ENCODE measurements at places on chromosomes 4 and X. TPM values are rescaled to one million over a fixed set of nuclear protein-coding genes. Genes with fewer than 3 reads are reported as not detected.

GRCh38 chrX:21972721-21973120, 32.2 kb downstream of the SMS start:
- DNase-seq = no peak

The MYOZ2 gene
- total RNA-seq = not detected

The ENPP6 gene
- total RNA-seq = 0.41 TPM

DNA sequence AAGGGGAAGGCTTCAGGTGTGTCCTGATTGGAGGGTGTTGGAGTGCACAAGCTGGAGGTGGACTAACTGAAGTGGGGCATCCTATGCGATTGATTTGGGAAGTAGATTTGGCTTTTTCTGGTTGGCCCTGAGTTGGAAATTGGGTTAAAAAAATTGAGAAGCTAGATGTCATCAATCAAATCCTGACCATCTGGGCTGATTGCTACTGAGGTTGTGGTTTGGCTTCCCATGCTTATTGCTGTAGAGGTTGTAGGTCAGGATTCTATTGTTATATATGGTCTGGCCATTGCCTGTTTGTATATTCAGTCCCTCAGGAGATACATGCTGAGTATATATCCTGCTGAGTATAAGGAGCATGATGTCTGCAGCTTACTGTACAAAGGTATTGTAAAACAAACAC, 7.7 kb upstream of the ZNF81 start:
- no peak for DNase-seq

- no peak for DNase-seq
These were observed 35.9 kb downstream of the TBC1D19 start for GRCh38 chr4:26619784-26620183.

- DNase-seq = no peak
These were observed 27.5 kb upstream of the PDGFC start for GRCh38 chr4:156999175-156999517.

The SAGE1 gene
- 0.15 TPM for total RNA-seq

- DNase-seq = peak; percentile 18
These were observed 1.3 kb downstream of the STOX2 start for GRCh38 chr4:183906489-183906738.

The ZIC3 gene
- 4.6 TPM for total RNA-seq

GRCh38 chr4:137361756-137362470, 170.4 kb downstream of the PCDH18 start:
- no peak for DNase-seq

DNA sequence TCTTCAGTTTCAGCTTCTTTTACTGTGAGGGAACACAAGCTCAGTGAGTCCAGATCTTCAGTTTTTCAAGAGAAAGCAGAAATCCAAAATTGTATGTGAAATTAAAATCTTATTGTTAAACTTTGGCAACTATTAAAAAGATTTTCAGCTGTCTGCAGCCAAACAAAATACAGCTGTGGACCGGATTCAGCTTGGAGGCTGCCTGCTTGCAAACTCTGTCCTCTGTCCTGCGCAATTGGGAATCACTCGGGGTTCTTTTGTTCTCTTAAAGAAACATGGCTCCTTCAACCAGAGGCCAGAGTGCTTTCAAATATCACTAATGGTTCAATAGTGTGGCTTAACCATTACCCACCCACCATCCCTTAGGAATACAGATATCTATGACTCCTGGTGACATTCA, 201.2 kb downstream of the CHIC2 start:
- no peak for DNase-seq

DNA sequence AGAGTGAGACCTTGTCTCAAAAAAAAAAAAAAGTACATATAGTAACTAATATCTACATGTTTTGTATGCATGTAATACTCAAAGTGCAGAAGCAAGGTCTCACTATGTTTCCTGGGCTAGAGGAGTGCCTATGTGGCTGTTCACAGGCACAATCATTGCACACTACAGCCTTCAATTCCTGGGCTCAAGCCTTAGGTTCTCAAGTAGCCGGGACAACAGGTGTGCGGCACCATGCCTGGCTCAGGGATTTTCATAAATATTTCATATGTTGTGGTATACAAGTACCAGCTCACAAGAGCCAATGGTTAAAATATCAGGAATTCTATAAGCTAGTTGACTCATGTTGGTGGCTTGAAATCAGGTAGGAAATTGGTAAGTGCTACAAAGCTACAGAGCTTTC, 94.8 kb downstream of the LARP7 start:
- no peak for DNase-seq

The PHKA1 gene
- 4.0 TPM for total RNA-seq

GRCh38 chr4:19888587-19888986, 363.1 kb upstream of the SLIT2 start:
- no peak for DNase-seq

GRCh38 chr4:173538148-173538908, 8.3 kb upstream of the HAND2 start:
- peak; percentile 38 for DNase-seq

DNA sequence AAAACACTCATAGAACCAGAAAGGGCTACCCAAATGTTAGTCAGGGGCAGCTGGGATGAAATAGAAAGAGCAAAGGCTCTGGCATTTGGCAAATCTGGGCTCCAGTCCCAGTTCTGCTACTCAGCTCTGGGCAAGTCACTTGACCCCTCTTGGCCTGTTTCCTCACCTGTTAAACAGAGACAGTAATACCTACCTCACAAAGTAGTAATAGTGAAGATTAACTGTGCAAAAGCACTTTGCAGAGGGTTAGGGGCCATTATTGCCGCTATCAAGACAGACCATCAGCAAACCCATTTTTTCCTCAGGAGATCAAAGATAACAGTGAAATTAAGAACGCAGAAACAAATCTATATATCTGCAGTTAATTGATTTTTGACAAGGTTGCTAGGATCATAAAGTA, 20.6 kb downstream of the ZBTB33 start:
- no peak for DNase-seq

DNA sequence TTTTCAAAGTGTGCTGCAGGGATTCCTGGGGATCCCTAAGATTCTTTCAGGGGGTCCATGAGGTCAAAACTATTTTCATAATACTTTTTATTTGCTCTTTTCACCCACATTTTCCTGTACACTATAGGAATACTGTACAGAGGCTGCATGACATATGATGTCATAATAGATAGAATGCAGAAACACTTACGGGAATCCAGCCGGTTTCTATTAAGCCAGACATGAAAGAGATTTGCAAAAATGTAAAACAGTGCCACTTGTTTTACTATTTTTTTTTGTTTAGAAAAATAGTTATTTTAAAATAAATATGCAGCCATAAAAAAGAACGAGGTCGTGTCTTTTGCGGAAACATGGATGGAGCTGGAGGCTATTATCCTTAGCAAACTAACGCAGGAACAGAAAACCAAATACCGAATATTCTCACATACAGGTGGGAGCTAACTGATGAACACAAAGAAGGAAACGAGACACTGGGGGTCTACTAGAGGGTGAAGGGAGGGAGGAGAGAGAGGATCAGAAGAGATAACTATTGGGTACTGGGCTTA, 5.0 kb downstream of the ZFX start:
- DNase-seq = no peak

The DDIT4L gene
- 3.4 TPM for total RNA-seq

DNA sequence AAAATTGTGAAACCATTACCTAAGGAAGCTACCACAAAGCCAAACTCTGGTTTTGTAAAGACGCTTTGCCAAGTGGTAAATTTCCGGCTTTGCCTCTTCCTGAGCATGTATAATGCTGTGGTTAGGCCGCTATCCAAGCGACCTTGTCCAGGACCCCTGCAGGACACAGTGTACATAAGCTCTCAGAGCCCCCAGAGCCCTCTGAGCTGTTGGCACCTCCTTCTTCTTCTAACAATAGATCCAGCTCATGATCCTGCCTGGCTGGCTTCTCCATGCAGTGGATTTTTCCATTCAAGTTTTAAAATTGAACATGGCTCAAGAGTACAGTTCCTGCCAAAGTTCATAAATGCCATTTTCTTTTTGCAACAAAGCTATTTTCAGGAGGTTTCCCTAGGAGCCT, 326.7 kb downstream of the MAPK10 start:
- DNase-seq = no peak

The FAM53A gene
- total RNA-seq = 1.8 TPM

The ETDA gene
- not detected for total RNA-seq

GRCh38 chr4:131430302-131430701, 1718.8 kb upstream of the PCDH10 start:
- no peak for DNase-seq

GRCh38 chrX:42077675-42078074, 154.3 kb upstream of the CASK start:
- no peak for DNase-seq

The CXCR3 gene
- total RNA-seq = 0.54 TPM

GRCh38 chr4:74441744-74442143, 3.2 kb upstream of the AREG start:
- no peak for DNase-seq

DNA sequence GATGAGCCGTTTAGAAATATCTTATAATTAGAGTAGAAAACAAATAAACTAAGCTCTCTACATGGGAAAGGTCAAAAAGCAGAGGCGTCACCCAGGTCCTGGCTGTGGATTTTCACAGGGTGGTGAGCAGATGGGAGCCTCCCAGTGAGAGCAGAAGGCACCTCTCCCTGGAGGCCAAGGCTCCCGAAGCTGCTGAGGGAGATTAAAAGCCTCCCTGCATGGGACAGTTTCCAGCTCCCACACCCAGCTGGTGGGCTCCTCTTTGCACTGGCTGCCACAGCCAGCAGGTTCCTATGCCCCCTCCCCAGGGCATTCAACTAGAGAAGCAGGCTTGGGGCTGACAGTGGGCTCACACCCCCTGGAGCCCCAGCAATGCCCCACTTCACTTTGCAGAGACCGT, 55.2 kb upstream of the TBC1D9 start:
- DNase-seq = no peak

DNA sequence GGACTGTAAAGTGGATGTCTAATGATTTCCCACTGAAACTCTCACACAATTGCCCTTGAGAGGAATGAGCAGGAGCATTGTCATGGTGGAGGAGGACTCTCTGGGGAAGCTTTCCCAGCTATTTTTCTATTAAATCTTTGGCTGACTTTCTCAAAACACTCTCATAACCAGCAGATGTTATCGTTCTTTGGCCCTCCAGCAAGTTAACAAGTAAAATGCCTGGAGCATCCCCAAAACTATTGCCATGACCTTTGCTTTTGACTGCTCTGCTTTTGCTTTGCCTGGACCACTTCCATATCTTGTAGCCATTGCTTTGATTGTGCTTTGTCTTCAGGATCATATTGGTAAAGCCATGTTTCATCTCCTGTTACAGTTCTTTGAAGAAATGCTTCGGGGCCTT, 120.2 kb upstream of the PDE5A start:
- no peak for DNase-seq

DNA sequence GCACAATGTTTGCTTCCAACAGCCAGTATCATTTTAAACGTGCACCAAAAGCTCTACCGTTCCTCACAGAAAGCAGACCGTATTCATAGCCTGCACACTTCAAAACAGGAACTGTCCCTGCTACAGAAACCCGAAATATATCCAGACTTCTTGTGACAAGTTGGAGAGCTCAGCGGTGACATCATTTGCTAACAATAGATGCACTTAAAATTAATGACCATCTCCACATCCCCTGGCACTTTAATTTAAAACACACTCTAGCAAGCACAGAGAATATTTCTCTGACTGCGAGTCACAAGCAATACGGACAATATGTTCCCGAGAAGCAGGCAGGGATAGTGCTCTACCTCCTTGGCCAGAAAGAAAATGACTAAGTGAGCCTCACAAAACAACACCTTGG, 2.5 kb downstream of the NYX start:
- no peak for DNase-seq

- DNase-seq = no peak
These were observed 377.4 kb downstream of the SMARCA1 start for GRCh38 chrX:129145840-129146272.

The NDP gene
- not detected for total RNA-seq

GRCh38 chr4:165964591-165964990, 91.6 kb downstream of the TLL1 start:
- DNase-seq = no peak

- no peak for DNase-seq
These were observed 30.4 kb upstream of the UBE2NL start for GRCh38 chrX:143853488-143853887.

The GPRASP1 gene
- 3.9 TPM for total RNA-seq

GRCh38 chrX:134659761-134660160, 1.5 kb upstream of the PLAC1 start:
- no peak for DNase-seq

- no peak for DNase-seq
These were observed 85.4 kb downstream of the TIGD2 start for GRCh38 chr4:89196745-89197144.

The KDR gene
- 924 TPM for total RNA-seq

GRCh38 chrX:46400530-46401443, 144.4 kb downstream of the ZNF674 start:
- DNase-seq = no peak

DNA sequence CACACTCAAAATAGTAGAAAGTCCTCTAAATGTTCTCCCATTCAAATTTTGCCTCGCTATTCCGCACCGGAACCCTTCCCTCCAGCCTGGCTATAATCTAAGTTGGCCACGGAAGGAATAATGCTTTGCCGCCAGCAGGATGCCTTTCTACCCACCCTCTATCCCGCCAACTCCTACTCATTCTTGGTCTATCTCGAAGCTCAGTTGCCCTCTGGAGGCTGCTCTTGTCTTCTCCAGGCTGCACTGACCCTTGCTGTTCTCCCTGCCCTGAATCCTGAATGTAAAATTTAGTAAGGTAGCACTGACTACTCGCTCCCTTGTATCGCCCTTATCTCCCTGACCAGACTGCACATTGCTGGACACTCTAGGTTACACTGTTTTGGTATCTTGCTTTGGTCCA, 212.4 kb downstream of the MGST2 start:
- DNase-seq = no peak

GRCh38 chr4:129622566-129622965, 526.6 kb downstream of the C4orf33 start:
- DNase-seq = no peak

The RTL3 gene
- not detected for total RNA-seq

The UGT2B17 gene
- total RNA-seq = not detected

The SSX2B gene
- not detected for total RNA-seq

The DMD gene
- total RNA-seq = 5.5 TPM
